ENCODE measurements at places on chromosomes 4 and X.

DNA sequence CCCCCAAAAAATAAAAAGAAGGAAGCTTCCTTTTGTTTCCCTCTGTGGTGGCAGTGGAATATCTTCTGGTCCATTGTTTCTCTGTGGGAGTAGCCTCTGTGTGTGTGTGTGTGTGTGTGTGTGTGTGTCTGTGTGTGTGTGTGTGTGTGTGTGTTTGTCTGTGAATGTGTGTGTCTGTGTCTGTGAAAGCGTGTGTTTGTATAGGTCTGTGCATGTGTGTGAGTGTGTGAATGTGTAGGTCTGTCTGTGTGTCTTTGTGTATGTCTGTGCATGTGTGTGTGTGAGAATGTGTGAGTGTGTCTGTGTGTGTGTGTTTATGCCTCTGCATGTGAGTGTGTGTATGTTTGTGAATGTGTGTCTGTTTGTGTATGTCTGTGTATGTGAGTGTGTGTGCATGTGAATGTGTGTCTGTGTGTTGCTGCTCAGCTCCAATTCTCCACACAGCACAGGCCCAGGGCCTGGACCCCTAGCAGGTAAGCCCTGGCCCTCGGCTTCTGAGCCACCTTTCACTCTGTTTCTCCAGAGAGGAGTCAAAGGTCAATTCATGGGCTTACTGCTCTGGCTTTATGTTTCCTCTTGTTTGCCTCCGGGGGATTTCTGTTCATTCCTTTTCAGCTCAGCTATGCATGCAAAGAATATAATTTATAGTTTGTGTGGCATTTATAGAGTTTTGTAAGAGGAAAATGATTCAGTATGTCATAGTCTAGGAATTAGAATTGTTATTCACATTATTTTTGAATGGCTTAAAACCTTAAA is 89.8 kb downstream of the UCHL1 start:
- no peak for DNase-seq

DNA sequence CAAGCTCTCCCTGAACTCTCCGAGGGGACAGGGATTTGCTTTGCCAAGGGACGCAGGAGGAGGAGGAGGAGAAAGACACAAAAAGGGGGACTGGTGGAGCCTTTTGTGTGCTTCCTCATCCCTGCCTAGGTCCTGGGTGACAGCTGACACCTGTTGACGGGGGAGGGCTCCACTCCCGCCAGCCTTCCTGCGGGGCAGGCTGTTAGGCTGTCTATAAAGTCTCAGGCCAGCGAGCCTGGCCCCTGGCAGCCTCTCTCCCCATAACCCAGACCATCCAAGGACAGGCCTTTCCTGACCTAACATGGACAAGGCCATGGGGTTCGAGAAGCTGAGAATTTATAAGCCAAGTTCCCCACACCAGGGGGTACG is 832 bp upstream of the EVC2 start:
- DNase-seq, result no peak

GRCh38 chr4:98572697-98573096 is 85.7 kb downstream of the TSPAN5 start:
- DNase-seq, result no peak

DNA sequence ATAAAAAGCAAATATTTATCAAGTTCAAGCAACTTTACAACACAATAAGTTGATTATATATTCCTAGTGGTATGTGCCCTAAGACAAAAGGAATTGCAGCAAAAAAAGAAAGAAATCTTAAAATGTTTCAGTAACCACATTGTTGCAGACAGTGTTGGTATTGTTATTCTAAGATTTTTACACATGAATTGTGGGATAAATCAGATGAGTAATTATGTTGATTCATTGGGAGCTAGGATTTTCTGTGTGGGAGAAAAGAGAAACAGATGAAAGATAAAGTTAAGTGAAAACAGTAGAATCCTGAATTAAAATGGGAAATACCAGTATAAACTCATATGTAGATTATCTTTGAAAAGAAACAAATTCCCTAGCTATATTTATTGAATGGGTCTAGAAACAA is 362.4 kb downstream of the PPP3CA start:
- peak; percentile 70 for DNase-seq

DNA sequence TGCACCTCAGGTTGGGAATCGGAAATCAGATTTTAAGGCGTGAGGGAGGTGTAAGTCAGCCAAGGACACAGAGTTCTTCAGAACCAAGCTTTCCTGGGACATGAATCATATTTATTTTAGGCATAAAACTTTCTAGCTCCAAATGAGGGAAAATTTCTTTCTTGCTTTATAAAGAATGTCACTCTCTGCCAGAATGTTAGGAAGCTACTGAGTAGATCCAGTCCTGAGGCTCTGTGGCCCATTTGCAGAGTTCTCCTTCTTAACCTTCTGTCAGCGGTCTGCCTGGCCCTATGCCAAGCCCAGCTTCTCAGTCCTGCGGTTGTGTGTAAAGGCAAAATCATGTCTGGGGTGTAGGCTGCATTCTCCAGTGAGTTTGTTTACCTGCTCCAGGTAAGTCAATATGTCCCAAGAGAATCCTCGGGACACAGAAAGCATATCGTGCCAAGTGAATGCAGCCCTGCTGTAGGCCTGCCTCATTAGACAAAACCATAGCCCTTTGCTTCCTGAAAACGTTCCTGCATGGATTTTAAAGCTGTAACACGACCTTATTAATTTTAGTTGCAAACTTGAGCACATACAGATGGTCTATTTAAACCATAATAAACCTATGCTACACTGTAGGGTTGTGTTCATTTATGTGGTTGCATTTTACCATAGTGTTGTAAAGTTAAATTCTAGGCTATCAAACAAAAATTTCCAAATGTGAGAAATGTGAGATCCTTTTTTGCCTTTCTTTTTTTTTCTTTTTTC is 29.2 kb upstream of the CCNI start:
- DNase-seq, result no peak

DNA sequence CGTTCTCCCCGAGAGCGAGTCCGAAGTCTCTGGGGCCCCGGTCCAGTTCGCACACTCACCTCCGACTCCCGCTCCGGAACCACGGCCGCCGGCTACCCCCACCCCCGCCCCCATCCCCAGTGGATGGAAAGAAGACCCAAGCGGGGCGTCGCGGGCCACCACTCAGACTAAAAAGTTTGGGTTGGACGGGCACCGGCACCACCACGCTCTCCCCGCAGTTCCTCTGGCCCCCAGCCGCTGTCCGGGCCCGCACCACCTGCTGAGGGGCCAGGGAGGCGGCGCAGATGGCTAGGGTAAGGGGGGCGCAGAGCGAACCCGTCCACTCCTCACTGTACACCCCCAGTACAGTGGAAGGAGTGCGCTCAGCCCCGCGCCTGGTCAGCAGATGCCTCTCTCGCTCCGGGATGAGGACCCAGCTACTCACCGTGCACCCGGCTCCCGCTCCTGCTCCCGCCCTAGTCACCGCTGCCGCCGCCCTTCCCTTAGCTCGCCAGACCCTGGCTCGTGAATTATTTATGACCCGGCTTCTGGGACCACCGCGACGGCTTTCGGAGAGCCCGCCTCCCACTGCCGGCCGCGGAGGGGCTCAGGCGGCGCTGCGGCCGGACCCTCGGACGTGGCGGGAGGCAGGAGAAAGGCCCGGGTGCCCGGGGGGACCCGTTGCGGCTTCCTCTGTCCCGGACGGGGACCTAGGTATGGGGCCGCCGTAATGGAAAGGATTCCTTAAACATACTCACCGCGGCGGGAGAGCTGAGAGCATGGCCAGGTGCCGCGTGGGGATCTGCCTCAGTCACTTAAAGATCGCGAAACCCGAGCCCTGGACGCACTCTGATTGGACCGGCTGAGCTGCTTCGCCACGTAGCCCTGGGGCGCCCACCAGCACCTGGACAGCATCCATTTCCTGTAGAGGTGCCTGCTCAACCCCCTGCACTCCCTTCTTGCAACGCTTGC is at the start of gene PROM1:
Gene PROM1, minus strand, starts transcription at position 783 of the 951 bp plus-strand sequence. CDS start 8,117 bp downstream, outside the sequence.
- no peak for DNase-seq
